ENCODE measurements at places on chromosomes 5 and 9.

GRCh38 chr9:109776391-109776790 is 3.6 kb upstream of the PALM2AKAP2 start:
- DNase-seq, result no peak

- DNase-seq, result no peak
These were observed 91.4 kb downstream of the C9orf152 start for GRCh38 chr9:110116543-110116885.

DNA sequence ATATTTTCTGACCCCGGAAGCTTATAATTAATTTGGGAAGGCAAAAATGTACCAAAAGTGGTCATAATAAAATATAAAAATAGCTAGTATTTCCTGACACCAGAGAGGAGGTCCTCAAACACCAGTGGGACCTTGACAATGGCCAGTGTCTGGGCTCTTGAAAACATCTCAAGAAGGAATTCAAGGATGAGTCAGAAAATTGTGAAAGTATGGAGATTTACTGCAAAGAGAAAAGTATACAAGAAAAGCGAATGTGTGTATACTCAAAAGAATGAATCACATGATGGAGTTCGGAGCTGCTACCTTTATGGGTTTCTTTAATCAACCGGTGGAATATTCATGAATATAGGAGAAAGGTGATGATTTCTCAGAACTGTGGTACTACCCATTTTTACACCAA is 1709.0 kb upstream of the WWC1 start:
- no peak for DNase-seq

GRCh38 chr9:107439991-107440456 is 49.5 kb downstream of the KLF4 start:
- no peak for DNase-seq

GRCh38 chr5:97844797-97845196 is 661.8 kb upstream of the RIOK2 start:
- DNase-seq, result no peak

DNA sequence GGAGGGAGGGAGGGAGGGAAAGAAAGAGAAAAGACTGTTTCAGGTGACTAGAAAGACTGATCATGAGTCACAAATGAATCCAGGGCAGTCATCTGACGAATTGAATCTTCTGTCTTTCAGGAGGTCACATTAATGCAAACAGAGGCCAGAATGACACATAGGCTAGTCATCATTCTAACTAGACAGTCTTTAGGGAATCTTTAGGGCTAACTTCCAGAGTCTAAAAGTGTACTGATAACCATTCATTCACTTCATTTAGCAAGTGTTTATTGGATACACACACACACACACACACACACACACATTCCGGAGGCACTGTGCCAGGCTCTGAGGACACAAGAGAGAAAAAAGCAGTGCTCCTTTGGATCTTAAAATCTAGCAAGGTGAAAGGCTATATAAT is 156.7 kb downstream of the EBF1 start:
- peak; percentile 25 for DNase-seq

DNA sequence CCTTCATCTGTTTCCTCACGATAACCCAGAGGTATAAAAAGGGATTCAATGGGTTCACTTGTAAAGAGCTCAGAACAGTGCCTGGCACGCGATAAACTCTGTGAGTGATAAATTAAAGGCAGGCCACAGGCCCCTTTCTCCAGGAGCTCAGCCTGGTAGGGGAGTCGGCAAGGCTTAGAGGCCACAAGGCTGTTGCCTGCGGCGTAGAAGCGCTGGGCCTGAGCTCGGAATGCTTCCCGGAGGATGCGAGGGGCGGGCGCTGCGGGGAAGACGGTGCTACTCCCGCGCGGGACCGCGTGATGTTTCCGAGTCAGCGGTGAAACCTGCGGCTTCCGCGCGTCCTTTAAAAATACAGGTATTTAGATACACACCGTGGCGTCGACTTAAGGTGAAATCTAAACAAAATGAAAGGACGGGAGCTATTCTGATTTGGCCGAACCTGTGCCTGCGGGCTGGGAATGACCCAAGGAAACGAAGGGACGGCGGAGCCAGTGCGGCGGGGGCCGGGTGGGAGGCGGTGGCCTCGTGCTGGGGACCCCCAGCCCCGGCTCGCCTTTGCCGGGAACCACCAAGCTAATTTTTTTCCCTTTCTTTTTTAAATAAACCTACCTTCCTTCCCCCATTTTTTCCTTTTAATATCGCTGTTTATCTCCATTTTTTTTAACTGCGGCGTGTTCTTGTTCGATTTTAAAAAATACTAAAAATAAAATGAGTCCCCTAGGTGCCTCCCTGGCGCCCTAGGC is 6.2 kb downstream of the NKX2-5 start:
- DNase-seq, result no peak

- DNase-seq, result no peak
These were observed 10.7 kb downstream of the SLC25A25 start for GRCh38 chr9:128078504-128079434.

DNA sequence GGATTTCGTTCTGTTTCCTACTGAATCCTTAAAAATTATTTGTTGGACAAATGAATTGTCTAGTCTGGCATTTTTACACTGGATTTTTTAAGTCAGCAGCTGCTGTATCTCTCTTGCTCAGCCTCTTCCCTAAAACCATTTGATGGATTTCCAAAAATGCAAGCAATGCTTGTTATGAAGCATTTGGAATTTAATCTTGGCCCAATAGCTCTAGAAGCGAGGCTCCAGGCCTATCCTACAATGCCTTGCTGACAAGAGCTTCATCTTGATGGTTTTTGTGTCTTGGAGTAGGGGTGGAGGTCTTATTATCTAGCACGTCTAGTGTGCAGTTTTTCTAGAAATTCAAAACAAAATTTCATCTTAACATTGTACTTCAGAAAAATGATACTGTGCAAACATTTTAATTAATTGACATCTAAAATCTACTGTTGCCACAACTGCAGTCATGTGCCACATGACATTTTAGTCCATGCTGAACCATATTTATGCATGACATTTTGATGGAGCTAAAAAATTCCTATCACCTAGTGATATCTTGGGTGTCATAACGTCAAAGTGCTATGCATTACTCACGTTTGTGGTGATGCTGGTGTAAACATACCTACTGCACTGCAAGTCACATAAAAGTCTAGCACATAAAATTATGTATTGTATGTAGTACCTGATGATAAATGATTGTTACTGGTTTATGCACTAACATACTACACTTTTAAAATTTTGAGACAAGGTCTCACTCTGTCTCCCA is 5.9 kb upstream of the RAD23B start:
- DNase-seq, result peak; percentile 26

DNA sequence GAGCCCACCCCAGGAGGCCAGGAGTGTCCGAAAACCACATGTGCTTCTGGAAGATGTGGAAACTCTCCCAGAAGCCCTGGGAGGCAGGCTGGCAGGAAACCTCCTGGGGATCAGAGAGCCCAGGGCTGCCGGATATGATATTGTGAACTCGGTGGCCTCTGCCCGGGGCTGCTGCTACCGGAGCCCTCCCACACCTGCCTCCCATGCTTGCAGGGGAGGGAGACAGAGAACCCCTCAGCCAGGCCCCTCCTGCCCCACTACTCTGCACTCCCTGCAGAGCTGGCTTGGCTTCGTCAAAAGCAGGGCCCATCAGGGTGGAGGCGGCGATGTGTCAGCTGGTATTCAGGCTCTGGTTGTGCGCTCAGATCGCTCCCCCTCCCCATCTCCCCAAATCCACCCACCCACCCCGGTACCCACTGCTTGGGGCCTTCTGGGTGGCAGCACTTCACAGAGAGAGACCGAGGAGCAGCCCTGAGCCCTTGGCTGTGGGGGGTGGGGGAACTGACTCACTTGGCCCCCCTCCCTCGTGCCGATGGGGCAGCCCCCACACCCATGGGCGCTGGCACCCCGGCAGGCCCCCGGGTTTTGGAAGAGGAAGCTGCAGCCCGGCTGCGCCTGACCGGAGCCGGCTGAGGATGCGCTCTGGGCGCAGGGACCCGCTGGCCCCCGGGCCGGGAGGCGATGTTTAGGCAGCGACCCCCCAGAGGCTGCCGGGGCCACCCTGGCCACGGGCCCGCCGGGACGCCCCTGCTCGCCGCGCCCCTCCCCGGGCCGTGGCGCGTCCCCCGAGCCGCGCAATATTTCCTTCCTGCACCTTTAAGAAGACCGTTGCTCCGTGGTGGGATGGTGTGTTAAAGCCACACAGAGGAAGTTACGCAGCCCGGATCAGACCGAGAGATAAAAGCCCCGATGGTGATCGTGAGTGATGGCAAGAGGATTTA is 786 bp upstream of the NTNG2 start:
- peak; percentile 77 for DNase-seq

DNA sequence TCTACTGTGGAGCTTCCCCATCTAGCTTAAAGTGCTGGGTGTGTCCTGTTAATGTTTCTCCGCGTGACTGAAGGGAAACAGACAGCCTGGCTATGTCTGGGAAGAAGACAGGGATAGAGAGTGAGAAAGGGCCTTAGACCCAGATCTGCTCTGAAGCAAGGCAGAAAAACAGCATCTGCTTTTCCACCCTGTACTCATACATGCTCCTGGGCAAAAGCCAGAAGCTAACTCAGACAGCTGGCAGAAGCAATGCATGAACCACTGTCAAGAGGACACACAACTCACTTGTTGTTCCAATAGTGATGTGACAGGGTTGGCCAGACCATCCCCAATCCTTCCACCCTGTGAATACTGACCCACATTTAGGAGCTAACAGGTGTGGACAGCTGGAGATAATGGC is 63.3 kb downstream of the DPYSL3 start:
- no peak for DNase-seq

GRCh38 chr9:127232833-127233549 is 31.6 kb upstream of the GARNL3 start:
- no peak for DNase-seq

- no peak for DNase-seq
These were observed 108.7 kb downstream of the SNCAIP start for GRCh38 chr5:122420537-122421236.

- no peak for DNase-seq
These were observed 35.1 kb upstream of the CCDC152 start for GRCh38 chr5:42721484-42721883.

DNA sequence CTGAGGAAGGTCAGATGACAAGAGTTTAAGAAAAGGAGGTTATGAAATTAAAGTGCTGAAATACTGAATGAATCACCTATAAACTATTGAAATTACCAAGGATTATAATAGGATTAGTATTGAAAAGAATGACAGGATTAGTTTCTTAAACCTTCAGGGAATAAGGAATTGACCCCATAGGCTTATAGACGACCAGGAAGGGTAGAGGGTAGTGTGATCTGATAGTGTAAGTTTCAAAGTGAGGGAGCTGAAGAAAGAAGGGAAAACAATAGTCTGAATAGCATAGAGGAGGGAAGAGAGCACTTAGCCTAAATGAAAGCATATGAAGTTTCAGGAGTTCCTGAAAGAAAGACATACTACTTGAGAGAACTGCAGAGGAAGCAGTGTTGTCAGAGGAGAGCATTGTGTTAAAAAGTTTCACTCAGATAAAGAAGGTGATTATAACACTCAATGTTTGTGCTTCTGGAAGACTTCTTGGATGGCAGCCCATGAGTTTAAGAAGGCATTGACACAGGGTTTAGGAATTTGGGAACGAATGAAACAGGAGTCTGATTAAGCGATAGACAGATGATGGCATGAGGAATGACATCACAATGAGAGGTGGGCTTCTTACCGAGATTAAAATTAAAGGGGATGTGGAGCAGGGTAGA is 557.9 kb upstream of the GRAMD2B start:
- no peak for DNase-seq

- no peak for DNase-seq
These were observed 94.5 kb downstream of the GRIA1 start for GRCh38 chr5:153584960-153585359.

DNA sequence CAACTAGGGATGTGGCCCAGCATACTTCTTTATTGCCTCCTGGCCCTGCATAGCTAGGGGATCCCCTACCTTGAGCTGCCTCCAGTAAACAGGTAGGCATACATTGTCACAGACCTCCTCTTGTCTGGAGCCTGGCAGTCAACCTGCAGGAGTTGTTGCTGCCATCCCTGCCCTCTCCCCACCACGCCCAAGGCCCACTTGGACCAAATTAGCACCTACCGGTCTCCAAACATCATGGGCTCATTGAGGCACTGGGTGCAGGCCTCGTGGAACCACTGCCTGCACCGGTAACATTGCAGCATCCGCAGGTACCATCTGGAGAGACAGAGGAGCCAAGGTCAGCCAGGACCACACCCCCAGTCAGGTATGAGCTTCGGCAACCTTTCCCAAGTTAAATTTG is 10.3 kb downstream of the PHF19 start:
- DNase-seq, result no peak

DNA sequence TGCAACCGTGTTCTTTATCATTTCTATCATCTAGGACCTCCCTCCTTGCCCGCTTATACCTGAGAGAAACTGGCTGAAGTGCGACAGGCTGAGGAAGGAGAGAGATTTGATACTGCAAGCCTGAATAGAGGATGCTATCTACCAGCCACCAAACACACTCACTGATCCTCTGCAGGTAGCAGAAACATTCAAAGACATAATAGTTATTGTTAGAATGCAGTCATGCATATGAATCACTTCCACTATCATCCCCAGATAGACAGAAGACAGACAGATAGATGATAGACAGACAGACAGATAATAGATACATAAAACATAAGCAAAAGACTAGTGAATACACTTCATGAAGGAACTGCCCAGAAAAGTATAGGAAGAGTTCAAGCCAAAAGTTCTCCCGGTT is 32.9 kb downstream of the FAM81B start:
- no peak for DNase-seq

DNA sequence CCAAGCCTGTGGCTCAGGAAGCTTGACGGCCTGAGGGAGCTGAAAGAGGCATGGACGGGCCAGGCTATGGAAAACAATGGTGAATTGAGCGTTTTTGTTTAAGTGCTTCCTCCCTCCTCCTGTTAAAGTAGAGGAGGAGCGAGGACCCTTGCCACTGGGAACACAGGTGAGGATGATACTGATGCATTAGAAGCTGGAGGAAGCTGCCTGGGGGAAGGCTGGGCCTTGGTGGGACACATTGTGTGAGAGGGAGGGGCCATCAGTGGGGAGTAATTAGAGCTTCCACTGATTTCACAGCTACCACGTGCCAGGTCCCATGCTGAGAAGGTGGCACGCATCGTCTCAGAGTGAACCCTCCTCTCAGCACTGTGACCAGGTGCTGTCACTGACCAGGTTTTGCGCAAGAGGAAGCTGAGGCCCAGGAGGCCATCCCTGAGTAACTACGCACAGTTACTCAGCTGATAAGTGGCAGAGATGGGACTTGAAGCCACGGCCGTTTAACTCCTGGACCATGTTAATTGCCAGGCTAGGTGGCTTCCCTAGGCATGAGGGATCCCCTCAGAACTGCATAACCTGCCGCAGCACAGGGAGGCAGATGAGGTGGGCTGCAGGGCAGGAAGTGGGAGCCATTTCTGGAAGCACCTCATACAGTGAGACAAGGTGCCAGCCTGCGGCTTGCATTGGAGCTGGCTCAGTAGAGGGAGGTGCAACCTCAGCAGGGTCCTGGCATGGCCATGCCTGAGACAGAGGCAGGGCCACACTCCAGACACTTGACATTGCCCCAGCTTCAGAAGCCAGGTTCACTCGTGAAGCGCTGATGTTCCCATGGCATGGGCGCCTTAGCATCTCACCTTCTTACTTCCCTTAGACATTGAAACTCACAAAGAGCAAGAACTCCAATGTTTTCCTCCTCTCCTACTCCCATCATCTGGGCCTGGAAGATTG is 195.3 kb upstream of the MVB12B start:
- DNase-seq, result no peak

- DNase-seq, result no peak
These were observed 84.9 kb upstream of the IL7R start for GRCh38 chr5:35771839-35772238.

All from AG08396 (cell line).